ENCODE measurements at places on chromosomes 6 and 20. TPM values are rescaled to one million over a fixed set of nuclear protein-coding genes. Genes with fewer than 3 reads are reported as not detected.

DNA sequence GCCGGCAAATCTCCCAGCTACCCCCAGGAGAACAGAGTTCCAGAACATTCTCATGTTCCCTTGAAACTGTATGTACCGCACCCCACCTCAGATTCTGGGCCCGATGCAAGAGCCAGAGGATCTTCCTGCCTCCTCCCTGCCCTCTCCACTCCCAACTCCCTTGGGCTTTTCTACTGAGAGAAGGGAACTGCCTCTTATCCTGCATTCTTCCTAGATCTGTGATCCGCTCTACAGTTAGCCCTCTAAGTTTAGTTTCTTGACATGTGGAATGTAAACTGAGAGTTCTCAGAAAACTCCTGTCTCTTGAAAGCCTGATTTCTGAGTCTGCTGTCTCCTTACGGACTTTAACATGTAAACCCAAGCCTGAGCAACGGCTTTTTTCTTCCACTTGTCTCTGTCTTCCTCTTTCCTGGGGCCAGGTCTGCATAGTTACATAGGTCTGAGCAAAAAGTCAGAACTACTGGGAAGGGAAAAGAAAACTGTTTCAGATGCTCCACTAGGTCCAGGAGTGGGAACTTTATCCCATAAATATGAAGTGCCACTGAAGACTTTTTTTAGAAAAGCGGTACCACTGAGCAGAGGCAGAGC lies 86.5 kb upstream of the TNFAIP3 start:
- no peak for DNase-seq

PGBD1 gene
- total RNA-seq = 6.1 TPM

DNA sequence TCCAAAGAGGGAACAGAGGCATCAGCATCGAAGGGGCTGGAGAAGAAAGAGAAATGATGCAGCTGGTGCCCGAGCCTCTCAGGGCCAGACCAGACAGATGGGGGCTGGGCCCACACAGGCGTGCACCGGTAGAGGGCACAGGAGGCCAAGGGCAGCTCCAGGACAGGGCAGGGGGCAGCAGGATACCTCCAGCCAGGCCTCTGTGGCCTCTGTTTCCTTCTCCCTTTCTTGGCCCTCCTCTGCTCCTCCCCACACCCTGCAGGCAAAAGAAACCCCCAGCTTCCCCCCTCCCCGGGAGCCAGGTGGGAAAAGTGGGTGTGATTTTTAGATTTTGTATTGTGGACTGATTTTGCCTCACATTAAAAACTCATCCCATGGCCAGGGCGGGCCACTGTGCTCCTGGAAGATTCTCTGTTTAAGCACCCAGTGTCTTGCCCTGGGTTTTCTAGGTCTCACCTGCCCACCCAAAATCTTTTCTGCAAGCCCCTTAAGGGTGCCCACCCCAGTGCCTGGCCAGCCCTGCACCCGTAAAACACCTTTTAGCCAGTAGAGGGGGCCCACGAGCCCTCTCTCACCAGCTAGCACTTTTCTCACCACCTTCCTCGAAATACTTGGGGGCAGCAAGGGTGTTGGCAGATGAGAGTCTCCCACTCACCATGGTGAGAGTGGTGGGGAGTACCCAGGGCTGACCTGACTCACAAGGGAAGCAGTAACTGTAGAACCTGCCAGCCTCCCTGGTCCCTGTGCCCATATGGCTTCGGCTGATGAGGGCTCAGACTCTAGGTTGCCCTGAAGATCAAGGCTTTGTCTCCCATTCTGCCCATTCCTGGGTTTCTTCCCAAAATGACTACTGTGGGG lies 35.7 kb upstream of the ID1 start:
- peak; percentile 60 for DNase-seq

VNN1 gene
- total RNA-seq = 0.27 TPM

LAMA5 gene
- total RNA-seq = 12.1 TPM

- DNase-seq = no peak
These were observed 156.0 kb downstream of the RFPL4B start for GRCh38 chr6:112503091-112503596.

PPP1R3D gene
- total RNA-seq = 3.9 TPM

RNF144B gene
- total RNA-seq = 1.3 TPM

NSFL1C gene
- 48.4 TPM for total RNA-seq

PRDM13 gene
- total RNA-seq = not detected

DNA sequence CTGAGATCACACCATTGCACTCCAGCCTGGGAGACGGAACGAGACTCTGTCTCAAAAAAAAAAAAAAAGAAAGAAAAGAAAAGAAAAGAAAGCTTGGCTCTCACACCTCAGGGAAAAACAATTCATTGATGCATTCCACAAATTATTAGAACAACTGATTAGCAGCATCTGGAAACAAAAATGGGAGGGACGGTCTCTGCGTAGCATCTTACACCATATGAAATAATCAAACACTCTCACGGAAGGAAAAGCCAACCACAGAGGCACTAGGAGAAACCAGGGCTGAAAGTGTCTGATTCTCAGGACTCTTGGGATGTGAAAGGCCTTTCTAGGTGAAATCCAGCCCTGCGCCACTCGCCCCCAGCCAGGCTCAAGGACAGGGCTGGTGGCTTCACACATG lies 2.3 kb upstream of the HELZ2 start:
- no peak for DNase-seq

DNA sequence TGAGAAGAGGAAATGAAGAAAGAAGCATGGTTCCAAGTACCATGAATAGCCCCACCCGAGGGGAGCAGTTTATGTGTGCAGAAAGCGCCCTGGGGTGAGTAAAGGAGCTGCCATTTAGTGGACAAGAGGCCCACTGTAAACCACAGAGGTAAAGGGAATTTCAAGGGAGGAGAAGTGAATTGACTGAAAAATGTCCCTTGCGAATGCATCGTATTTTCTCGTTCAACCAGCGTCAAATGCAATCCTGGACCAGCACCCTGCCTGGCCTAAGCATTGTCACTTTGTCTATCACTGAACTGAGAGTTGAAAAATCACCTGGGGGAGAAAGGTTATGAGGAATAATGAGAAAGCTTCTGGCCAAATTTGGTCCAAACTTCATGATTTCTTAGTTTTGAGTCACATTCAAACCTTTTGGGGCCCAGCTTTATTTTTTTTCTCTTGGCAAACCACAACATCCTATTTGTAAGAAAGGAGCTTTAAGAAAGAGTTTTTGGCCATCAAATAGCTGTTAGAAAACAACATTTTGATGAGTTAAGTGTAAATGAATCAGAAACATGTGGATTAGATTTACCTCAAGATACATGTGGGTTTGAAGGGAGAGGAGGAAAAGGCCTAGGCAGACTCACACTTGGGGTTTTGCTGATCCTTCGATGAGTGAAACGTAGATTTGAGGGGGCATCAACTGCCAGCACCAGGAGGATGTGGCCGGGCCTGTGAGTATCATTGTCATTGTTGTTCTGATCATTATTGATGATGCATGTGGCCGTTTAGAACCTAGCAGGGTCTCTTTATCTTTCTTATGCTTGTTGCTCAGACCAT lies 214.0 kb downstream of the CLIC5 start:
- DNase-seq = no peak

- no peak for DNase-seq
These were observed 11.3 kb upstream of the ZNF451 start for GRCh38 chr6:57078531-57079207.

DNA sequence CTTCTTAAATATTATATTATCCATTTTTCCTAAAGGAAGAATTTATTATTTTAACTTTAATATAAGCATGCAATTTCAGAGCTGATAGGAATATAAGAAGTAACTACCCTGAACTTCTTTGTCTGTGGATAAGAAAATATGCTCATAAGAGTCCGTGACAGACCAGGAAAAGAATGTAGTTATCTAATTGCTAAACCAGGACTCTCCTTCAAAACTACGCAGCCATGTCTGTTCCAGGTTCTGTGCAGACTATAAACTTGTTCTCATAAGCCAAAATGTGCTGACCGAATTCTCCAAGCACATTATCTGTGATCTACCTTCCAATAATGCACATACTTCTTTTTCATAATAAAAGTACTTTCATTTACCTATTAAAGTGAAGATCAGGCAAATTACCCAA lies 116.5 kb downstream of the TRDN start:
- DNase-seq = no peak

SLC2A10 gene
- 0.55 TPM for total RNA-seq

- peak; percentile 5 for DNase-seq
These were observed 117.5 kb downstream of the FLRT3 start for GRCh38 chr20:14219801-14220461.

GRCh38 chr20:54203281-54203680 lies 4.6 kb upstream of the PFDN4 start:
- DNase-seq = no peak

LRRC73 gene
- 0.07 TPM for total RNA-seq

TRAPPC3L gene
- total RNA-seq = 0.06 TPM

GRCh38 chr20:48592107-48592940 lies 235.5 kb downstream of the PREX1 start:
- no peak for DNase-seq

BPIFB1 gene
- total RNA-seq = not detected

PNRC1 gene
- total RNA-seq = 10.8 TPM

DNA sequence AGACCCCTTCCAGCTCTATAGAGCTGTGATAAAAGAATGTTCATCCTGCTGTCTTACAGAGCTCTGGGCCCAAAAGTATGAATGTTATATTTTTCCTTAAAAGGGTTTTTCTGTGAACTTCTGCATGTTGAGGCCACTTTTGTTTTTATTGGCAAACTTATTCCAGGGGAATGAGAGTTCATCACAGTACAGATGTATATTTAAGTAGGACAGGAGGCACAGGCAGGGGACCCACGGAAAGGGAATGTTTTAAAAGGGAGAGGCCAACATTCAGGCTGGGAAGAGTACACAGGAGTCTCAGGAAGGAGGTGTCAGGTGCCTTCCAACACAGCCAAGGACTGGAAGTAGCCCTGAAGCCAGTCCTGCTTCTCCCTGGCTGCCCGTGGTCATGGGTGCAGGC lies 148.4 kb downstream of the EYA2 start:
- DNase-seq = no peak

DNA sequence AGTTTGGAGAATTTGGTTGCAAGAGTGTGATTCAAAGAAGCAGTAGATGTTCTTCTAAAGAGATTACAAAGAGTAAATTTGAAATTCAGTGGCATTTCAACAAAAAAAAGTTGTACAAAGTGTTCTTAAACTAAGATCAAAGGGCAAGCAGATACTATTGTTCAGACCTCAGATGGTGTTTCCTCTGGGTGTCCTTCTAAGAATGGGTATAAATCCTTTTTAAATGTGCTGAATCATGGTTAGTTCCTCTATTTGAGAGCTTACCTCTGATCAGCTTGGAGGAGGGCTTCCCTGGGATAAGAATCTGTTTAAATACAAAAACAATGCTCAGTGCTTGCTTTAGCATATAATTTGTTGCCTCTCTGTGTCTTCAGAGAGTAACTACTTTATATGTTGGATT lies 6.3 kb downstream of the BMP6 start:
- no peak for DNase-seq

GINS1 gene
- total RNA-seq = 27.9 TPM

- DNase-seq = peak; percentile 10
These were observed 588.7 kb downstream of the UTRN start for GRCh38 chr6:144873623-144874378.

GUCA1A gene
- total RNA-seq = not detected

GRCh38 chr6:33633462-33634158 lies 12.5 kb downstream of the ITPR3 start:
- DNase-seq = no peak

DNA sequence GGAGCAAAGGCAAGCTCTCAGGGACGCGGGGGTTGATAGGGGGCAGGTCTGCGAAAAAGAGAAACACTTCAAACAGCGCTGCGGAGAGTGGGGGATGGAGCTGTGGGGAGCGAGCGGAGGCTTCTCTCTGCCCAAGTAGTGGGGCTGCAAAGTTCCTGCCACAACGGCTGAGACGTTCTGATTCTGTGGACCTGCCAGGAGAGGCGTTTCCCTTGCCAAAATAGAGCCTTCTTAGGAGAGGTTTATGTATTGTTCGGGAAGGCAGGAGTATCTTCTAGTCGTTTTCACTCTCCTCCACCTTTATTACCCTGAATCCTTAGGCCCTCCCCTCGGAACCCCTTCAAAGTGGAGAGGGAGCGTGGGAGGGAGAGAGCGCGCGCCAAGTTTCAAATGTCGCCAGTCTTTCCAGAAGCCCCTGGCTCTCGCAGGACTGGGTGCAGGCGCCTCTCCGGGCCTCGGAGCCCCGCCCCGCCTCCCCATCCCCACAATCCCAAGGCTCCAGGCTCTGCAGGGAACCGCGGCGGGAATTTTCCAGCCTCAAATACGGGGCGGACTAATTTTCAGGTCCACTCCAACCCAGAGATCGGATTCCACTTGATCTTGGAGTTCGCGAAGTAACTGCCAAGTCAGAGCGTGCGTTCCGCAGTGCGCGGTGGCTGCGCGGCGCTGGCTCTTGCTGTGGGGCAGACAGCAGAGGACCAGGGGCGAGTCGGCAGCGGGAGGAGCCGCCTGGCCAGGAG lies 10.0 kb upstream of the POU3F2 start:
- DNase-seq = no peak

- DNase-seq = no peak
These were observed 23.9 kb downstream of the C20orf203 start for GRCh38 chr20:32649697-32650400.

GSTA2 gene
- total RNA-seq = not detected

GRCh38 chr6:33117811-33118277 lies 42.1 kb downstream of the HLA-DPB1 start:
- no peak for DNase-seq

DNA sequence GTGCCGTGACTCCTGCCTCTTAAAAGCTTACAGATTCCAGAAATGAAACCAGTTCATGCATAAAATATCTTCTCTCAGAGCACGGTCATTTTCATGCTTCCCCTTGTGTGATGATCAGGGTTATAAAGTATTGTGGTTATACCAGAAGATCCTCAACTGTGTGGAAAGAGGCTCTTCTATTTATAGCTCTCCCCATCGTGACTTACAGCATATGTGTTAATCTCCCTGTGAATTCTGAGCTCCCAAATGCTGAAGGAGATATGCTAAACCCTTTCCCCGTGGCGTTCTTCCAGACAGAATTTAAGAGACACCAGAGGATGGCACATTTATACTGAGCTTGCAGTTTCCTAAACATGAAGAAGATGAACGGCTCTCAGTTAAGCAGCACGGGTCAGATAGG lies 158.8 kb downstream of the CDH26 start:
- DNase-seq = no peak

CTCFL gene
- not detected for total RNA-seq

GRCh38 chr6:93163146-93163545 lies 256.2 kb downstream of the EPHA7 start:
- DNase-seq = no peak

DNA sequence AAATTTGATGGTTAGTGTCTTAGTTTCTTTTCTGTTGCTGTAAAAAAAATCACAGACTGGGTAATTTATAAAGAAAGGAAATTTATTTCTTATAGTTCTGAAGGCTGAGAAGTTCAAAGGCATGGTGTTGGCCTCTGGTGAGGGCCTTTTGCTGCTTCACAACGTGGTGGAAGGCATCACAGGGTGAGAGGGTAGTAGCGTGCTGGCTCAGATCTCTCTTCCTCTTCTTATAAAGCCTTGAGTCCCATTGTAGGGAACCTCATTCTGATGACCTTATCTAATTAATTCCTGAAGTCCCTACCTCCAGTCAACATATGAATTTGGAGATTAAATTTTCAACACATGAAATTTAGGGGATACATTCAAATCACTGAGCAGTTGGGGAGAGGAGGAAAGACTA lies 62.0 kb downstream of the ARID1B start:
- DNase-seq = no peak

Measured in HT1080 (cell line).